Stimulated activated CD8-positive, alpha-beta memory T cell treated with anti-CD3 and anti-CD28 coated beads, Interleukin-4, amount 100 ng/mL, for 1 hour (primary cell): ENCODE measurements at places on chromosomes 5 and 9.

DNA sequence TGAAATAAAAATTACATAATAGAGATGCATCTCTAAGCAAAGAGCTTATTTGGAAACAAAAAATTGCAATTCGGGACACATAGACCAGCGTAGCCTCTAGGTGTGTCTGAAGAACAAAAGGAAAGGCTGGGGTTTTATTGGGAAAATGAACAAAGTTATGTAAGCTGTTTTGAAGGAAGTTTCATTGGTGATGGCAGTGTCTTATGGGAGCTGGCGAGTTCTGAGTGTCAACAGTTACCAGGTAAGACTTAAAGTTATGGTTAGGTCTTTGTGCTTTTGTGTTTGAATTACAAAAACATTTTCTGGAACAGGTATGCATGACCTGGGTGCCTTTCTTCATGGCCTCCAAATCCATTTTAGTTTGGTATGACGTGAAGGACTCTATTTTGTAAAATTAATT, 48.9 kb downstream of the SLC27A6 start:
- DNase-seq: no peak

DNA sequence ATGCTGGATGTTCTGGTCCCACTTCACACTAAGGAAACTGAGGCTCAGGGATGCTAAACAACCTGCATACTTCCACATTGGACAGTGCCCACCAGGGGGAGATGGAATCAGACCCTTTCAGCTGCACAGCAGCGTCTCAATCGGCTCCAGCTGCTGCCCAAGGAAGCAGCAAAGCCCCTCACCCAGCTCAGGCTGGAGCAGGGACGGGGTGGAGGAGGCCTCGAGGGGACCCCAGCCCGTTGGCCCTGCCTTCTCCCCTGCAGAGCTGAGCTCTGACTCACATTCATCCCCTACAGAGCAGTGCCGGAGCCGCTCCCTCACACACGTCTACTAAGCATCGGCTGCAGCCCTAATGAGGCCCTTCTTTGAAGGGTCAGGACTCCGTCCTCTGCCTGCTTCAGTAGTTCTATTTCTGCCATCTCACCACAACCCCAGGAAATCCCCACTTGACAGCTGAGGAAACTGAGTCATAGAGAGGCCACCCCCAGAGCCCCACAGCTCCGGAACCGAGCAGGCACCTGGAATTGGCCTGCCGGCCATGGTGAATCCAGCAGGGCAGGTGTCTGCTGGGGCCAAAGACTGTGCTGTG, 21.5 kb upstream of the SUSD3 start:
- no peak for DNase-seq

GRCh38 chr5:146005264-146005663, 68.9 kb downstream of the SH3RF2 start:
- DNase-seq: no peak

GRCh38 chr5:108345541-108346171, 36.2 kb downstream of the FBXL17 start:
- no peak for DNase-seq

- no peak for DNase-seq
Observed at GRCh38 chr5:135193213-135194125, 159.4 kb upstream of the PITX1 start.

- DNase-seq: no peak
Observed at GRCh38 chr5:33316773-33317172, 124.0 kb upstream of the TARS1 start.

DNA sequence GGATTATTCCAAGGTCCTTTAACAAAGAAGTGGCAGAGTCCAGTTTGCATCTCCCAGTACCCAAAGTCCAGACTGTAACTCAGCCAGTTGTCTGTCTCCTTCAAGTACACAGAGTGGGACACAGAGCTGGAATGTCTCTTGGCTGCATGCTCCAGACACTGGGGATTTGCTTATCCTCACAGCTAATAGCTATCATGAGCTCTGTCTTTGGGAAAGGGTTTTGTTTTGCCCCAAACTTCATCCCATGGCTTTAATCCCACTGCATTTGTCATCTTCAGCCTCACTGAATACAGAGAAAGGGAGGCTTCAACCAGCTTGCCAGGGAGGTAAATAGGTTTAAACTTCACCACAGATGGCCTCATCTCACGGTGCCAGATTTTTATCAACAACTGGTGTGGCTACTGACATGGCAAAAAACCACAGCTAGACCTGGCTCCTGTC, 412.2 kb upstream of the SLC24A2 start:
- DNase-seq: no peak

- DNase-seq: no peak
Observed at GRCh38 chr9:98983295-98984268, 39.9 kb downstream of the COL15A1 start.

GRCh38 chr9:114558027-114558675, 29.4 kb upstream of the ATP6V1G1 start:
- no peak for DNase-seq

- DNase-seq: no peak
Observed at GRCh38 chr5:130706696-130707095, 458.4 kb downstream of the HINT1 start.

- no peak for DNase-seq
Observed at GRCh38 chr9:35905051-35905781, 786 bp upstream of the HRCT1 start.

DNA sequence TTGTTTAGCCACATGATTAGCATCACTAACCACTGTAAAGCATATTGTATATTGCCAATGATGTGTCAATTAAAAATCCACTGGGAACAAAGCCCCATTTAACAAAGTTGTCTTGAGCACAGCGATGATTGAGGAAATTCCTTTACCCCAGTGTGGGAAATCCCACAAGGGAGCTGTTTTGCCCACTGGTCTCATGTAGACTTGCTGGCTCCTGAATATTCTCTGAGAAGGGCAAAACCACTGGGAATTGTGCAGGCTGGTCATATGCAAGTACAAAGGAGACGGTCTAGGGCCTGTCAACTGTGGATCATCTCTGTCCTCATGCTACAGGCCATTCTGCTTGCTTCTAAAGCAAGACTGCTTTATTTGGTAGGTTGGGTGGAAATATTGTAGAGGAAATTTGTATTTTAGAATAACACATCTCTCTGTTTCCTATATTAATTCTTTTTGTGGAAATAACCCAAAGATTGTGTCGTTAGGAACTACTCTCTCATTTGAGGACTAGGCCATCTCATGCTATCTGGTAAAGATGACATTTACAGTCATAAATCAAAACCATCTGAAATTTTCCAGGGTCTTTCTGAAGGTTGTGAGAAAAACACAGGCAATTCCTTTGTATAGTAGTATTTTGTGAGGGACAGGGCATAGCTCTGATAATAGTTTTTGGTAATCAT, 60.2 kb downstream of the PARP8 start:
- no peak for DNase-seq

DNA sequence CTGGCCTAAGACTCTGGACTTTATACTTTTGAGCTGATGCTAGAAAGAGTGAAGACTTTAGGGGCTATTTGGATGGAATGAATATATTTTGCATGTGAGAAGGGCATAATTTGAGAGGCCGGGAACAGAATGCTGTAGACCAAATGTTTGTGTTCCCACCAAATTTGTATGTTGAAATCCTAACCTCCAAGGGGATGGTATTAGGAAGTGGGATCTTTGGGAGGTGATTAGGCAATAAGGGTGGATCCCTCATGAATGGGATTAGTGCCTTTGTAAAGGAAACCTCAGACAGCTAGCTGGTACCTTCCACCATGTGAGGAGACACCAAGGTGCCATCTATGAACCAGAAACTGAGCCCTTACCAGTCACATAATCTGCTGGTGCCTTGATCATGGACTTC, 165.1 kb upstream of the S1PR3 start:
- DNase-seq: no peak

DNA sequence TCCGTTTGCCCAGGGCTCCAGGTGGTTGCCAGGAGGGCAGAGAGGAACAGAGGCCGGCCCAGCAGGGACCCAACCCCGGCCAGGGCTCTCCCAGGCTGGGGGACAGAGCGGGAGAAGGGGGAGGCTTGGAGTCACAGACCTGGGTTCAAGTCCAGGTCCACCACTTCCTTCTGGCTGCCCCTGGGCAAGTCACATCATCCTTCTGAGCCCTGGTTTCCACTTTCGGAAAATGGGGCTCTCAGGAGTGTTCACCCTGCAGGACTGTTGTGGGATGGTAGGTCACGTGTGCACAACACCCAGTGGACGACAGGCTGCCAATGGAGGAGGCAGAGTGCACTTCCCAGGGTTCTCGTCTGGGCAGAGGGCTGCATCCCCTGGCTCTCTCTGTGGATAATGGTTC, 245.4 kb downstream of the PBX3 start:
- DNase-seq: no peak

DNA sequence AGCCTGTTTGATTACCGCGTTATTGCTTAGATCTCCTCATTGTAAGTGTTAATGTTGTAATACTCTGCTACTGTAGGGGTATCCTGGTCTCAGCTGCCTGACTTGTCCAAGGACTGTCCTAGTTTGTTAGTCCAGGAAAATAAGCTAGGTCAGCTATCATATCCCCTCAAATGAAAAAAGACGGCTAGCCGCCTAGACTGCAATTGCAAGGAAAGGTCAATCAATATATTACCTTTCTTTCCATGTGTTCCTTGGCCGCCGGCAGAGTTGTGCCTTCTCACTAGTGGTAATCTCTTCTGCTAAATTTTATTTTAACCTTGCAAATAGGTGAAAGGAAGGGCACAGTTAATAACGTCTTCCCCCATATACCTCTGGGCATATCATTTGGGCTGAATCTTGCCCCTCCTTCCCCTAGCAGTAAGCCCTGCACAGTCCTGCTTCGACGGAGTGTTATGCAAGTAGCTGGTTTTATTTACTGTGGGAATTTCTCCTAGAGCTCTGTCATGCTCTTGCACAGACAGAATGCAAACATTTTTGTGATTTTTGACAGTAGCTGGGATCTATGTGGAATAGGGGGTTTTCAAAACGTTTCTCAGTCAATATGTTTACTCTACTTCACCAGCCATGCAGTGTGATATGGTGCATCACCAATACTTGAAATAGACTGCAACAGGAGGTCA, 288.5 kb downstream of the MAST4 start:
- DNase-seq: no peak

DNA sequence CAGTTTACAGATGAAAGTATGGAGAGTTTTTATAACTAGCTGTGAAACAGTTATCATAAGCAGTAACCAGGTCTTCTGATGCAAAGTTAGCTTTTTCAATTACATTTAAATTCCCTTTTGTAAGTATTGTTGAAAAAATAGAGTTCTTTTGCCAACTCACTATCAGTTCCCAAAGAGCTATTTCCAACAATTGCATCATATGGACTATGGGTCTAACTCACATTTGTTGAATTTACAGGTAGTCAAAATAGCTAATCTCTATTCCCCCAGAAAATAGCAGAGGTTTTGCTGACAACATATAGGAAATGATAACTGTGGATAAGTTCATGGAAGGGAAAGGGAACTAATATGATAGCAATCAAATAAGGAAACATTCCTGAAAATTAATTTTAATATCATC, 1.4 kb downstream of the SPINK1 start:
- DNase-seq: no peak

GRCh38 chr9:130444565-130445221, at the start of gene ASS1:
ASS1 (plus strand) TSS chr9:130444961; CDS start chr9:130452229, 7,268 bp downstream.
- no peak for DNase-seq

GRCh38 chr5:169195601-169196000, 105.3 kb downstream of the SLIT3 start:
- no peak for DNase-seq

GRCh38 chr5:76718880-76719279, 3.0 kb downstream of the F2R start:
- DNase-seq: no peak

DNA sequence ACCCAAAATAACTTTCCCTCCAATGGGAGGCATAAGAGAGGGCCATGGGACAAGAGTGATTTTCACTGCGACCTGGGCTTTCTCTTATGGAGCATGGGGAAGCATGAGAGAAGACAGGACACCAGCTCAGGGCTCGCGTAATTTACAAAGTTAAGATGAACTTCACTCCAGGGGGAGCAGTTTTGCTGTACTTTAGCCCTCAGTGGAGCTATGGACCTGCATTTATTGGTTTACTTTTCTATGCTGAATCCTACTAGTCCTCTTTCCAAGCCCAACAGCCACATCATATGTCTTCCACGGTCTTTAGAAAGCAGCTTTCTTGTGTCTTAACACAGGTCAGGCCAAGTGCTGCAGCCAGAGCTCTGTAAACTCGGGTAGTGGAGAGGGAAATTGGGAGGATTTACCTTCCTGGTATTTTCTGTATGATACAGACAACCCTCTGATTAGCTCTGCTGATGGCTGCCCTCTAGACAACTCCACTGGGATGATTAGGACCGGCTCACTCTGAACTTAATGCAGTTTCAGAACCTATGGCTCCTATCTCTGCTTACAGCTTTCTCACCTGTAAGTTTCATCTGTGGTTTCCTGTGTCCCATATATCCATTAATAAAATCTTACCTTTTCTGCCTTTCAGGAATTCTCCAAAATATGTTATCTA, 581.0 kb upstream of the RORB start:
- no peak for DNase-seq

DNA sequence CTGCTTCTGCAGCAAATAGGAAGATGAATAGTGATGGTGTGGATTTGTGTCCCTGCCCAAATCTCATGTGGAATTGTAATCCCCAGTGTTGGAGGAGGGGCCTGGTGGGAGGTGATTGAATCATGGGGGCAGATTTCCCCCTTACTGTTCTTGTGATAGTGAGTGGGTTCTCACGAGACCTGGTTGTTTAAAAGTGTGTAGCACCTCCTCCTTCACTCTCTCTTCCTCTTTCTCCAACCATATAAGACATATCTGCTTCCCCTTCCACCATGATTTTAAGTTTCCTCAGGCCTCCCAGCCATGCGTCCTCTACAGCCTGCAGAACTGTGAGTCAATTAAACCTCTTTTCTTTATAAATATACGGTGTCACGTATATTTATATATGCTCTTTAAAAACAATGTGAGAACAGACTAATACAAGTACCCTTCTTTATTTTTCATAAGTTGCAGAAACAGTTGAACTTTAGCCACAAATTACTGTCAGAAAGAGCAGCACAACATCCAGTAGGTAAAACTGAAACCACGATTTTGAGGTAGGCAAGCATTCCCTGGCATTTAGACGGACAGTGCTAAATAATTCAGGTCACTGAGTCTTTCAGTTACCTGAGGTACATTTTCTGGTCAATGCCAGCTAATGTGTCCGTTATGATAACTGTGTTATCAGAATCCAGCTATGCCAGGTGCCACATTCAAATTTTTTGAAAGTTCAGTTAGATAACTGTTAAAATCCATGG, 79.3 kb upstream of the SPEF2 start:
- DNase-seq: no peak

- DNase-seq: no peak
Observed at GRCh38 chr9:79788662-79789061, 216.9 kb downstream of the TLE4 start.

DNA sequence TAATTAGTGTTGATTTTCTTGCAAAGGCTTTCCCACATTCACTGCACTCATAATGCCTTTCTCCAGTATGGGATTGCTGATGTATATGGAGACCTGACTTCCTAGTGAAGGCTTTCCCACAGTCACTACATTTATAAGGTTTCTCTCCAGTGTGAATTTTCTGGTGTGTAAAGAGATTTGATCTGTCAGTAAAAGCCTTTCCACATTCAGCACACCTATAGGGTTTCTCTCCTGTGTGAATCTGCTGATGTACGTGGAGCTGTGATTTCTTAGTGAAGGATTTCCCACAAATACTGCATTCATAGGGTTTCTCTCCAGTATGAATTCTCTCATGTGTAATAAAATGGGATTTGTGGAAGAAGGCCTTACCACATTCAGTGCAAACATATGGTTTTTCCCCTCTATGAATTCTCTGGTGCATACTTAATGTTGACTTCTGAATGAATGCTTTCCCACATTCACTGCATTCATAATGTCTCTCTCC, 31.1 kb downstream of the ZNF484 start:
- DNase-seq: no peak

GRCh38 chr9:109319626-109320241, 1.1 kb downstream of the EPB41L4B start:
- DNase-seq: no peak

- no peak for DNase-seq
Observed at GRCh38 chr9:111871499-111871855, 25.1 kb upstream of the UGCG start.
